Central memory CD4-positive, alpha-beta T cell (primary cell): ENCODE measurements at places on chromosomes 12 and 14.

DNA sequence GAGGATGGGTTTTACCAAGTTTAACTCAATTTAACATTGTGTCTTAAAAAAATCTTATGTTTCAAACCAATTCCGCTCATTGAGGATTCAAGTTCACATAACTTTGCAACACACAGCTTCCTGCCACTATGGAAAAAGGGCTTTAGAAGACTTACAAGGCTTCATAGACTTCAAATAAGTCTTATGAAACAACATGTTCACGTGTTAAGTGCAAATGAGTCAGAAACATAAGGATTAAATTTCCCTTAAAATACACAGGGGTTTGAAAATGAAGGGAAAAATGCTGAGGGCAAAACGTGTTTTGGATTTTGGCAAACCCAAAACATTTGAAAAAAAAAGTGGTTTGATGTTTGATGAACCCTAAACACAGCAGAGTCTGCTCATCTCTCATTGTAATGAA, 364.8 kb downstream of the BMP4 start:
- no peak for DNase-seq

- no peak for DNase-seq
Measured at GRCh38 chr12:118290130-118290529, 82.6 kb downstream of the TAOK3 start.

GRCh38 chr14:95174184-95174792, 17.0 kb upstream of the DICER1 start:
- no peak for DNase-seq

DNA sequence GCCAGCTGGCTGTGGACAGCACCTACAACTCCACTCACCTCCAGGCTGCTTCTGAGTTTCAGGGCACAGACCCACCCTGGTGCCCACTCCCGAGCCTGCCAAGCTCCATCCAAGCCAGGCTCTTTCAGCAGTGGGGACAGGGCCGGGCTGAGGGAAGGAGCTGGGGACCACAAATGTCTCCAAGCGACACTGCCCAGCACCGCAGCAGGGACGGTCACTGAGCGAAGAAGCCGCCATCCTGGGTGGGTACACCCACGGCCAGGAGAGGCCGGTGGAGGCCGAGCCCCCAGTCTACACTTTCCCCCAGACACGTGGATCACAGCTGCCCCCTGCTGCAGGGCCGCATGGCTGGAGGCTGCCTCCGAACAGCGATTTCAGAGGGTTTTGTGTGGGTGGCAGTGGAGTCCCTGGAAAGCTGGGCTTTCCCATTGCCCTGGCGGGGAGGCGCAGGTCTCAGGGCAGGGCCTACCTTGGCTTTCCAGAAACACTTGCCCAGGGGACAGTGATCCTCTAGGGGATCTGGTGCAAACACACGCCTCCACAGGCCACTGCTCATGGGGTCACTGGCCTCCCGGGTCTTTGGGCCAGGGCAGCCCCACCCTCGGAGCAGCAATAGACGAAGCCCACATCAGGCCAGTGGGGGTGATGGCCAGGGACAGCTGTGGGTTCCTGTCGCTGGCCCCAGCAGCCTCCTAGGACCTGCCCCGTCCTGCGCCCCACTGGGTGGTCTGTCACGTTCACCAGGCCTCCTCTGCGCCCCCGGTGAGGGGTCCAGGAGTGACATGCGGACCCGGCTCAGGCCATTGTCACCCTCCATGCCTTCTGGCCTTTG, 1.2 kb upstream of the GPR132 start:
- no peak for DNase-seq

- no peak for DNase-seq
Measured at GRCh38 chr12:117966511-117966910, 2.3 kb downstream of the KSR2 start.
